Lower lobe of right lung (tissue), 2 donors: ENCODE measurements at places on chromosomes 2 and 18. TPM values are rescaled to one million over a fixed set of nuclear protein-coding genes. Genes with fewer than 3 reads are reported as not detected.
A peak's percentile ranks its signal among the peaks of the same experiment; 100 is the strongest.

The C2orf92 gene
- 15.1 TPM for total RNA-seq

The DPY30 gene
- 60.4 TPM for total RNA-seq

The NOSTRIN gene
- 45.2 TPM for total RNA-seq

The FKBP7 gene
- 10.5 TPM for total RNA-seq

The BARD1 gene
- total RNA-seq: 18.5 TPM

The RGPD4 gene
- not detected for total RNA-seq

The DPYSL5 gene
- total RNA-seq: not detected

The FEV gene
- total RNA-seq: not detected

The NCKAP5 gene
- 34.6 TPM for total RNA-seq

DNA sequence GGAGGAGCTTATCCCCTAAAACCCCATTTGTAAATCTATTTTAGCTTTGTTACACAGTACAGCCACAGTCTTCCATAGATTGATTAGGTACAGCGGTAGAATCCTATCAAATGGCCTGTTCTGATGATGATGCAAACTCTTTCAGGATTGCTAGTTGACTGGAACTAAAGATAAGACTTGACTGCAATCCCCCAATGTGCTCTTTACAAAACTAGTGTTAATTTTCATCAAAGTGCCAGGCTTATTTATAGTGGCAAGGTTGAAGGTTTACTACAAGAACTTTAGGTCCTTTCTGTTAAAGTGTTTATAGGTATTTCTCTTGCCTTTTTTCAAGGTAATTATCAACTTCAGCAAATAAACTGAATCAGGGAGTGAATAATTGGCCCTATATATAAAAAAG, 9.0 kb upstream of the OTX1 start:
- no peaks in the 10 kb centered on the region for H3K36me3 ChIP-seq
- peaks cover 35% of the 10 kb centered on the region for H3K27me3 ChIP-seq
- DNase-seq: no peak
- H3K4me1 ChIP-seq: no peaks in the 10 kb centered on the region
- H3K27ac ChIP-seq: no peak overlapping the region
- H3K4me3 ChIP-seq: no peak overlapping the region

- H3K4me1 ChIP-seq: peaks cover 4% of the 10 kb centered on the region
- DNase-seq: peak; percentile 46
- H3K4me3 ChIP-seq: peak overlapping the region; percentile 50
- no peaks in the 10 kb centered on the region for H3K36me3 ChIP-seq
- peak overlapping the region; percentile 64 for H3K27ac ChIP-seq
- H3K27me3 ChIP-seq: no peaks in the 10 kb centered on the region
Observed at GRCh38 chr18:24659827-24660720, 199.6 kb downstream of the HRH4 start.

GRCh38 chr2:183536714-183537113, 412.5 kb downstream of the NUP35 start:
- no peaks in the 10 kb centered on the region for H3K27me3 ChIP-seq
- H3K27ac ChIP-seq: no peak overlapping the region
- no peaks in the 10 kb centered on the region for H3K4me1 ChIP-seq
- no peak overlapping the region for H3K4me3 ChIP-seq
- DNase-seq: no peak

DNA sequence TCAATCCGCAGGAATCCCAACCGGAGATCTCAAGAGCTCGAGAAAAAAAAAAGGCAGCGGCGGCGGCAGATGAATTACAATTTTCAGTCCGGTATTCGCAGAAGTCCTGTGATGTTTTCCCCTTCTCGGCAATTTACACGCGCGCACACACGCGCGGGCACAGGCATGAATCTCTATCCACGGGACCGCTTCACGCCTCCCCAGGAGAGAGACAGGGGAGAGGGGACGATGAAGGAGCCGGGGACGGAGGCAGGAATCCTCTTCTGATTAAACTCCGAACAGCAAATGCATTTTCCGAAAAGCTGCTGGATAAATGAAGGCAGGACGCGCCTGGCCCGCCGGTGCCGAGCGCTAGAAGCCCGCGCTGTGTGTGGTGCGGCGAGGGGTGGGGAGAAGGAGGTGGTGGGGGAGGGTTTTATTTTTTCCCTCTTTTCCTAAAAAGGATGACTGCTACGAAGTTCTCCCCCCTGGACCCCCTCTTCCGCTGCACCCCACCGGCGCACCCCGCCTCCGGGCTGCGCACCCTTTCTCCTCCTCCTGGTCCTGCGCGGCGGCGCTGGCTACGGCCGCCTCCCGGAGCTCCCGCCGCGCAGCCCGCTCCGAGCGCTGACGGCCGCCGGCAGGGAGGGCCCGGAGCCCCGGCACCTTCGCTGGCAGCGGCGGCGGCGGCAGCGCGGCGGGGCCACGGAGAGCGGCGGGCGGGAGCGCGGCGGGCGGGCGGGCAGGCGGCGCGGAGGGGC, at the start of gene BCL2:
TSS of gene BCL2 (minus strand) at position 387 of the 740 bp plus-strand sequence.
- no peaks in the 10 kb centered on the region for H3K27me3 ChIP-seq
- DNase-seq: peak; percentile 52
- peak within 1 kb of the TSS; percentile 51 for H3K27ac ChIP-seq
- H3K4me1 ChIP-seq: peaks cover 20% of the 10 kb centered on the region
- H3K4me3 ChIP-seq: peak within 1 kb of the TSS; percentile 73

- no peak overlapping the region for H3K4me3 ChIP-seq
- H3K27me3 ChIP-seq: no peaks in the 10 kb centered on the region
- no peaks in the 10 kb centered on the region for H3K4me1 ChIP-seq
- H3K27ac ChIP-seq: no peak overlapping the region
- no peaks in the 10 kb centered on the region for H3K36me3 ChIP-seq
Observed at GRCh38 chr2:233236820-233237589, 14.5 kb upstream of the ATG16L1 start.

- no peaks in the 10 kb centered on the region for H3K27me3 ChIP-seq
- peak overlapping the region; percentile 89 for H3K27ac ChIP-seq
- peaks cover 31% of the 10 kb centered on the region for H3K36me3 ChIP-seq
Observed at GRCh38 chr2:55519938-55520885, 694 bp downstream of the CFAP36 start.

DNA sequence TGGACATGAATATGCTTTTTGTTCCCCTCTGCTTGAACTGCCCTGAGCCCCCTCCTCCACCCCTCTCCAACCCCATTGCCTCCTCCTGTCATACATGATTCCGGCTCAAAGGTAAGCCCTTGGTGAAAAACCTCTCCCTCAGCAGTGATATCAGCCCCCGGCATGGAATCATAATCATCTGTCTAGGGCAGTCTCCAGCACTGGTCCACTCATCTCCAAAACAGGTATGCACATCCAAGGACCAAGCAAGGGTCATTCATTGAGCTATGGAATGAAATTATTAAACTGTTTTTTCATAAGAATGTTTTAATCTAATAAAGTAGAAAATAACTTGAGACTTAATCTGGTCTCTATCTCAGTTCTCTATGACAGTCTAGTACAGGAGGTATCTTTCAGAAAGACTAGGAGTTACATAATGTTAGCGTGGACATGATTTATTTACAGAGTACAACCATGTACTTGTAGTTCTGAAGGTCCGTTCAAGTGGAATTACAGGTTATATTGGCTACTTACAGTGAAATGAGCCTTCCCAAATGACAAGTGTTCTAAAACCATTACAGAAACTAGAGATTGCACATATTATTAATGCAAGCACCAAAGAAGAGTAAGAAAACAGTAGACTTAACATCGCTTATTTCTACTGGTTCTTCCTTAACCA, 75.2 kb downstream of the ACVR1 start:
- DNase-seq: no peak
- no peak overlapping the region for H3K4me3 ChIP-seq
- H3K4me1 ChIP-seq: no peaks in the 10 kb centered on the region
- no peak overlapping the region for H3K27ac ChIP-seq
- no peaks in the 10 kb centered on the region for H3K36me3 ChIP-seq
- no peaks in the 10 kb centered on the region for H3K27me3 ChIP-seq

- H3K4me3 ChIP-seq: peak overlapping the region; percentile 80
- H3K27ac ChIP-seq: peak overlapping the region; percentile 62
- peaks cover 9% of the 10 kb centered on the region for H3K36me3 ChIP-seq
Observed at GRCh38 chr2:128317181-128317898, 1.3 kb downstream of the HS6ST1 start.

- no peaks in the 10 kb centered on the region for H3K27me3 ChIP-seq
- no peaks in the 10 kb centered on the region for H3K36me3 ChIP-seq
- no peaks in the 10 kb centered on the region for H3K4me1 ChIP-seq
- H3K27ac ChIP-seq: no peak overlapping the region
- H3K4me3 ChIP-seq: no peak overlapping the region
Observed at GRCh38 chr18:7196421-7196820, 34.5 kb upstream of the LRRC30 start.

DNA sequence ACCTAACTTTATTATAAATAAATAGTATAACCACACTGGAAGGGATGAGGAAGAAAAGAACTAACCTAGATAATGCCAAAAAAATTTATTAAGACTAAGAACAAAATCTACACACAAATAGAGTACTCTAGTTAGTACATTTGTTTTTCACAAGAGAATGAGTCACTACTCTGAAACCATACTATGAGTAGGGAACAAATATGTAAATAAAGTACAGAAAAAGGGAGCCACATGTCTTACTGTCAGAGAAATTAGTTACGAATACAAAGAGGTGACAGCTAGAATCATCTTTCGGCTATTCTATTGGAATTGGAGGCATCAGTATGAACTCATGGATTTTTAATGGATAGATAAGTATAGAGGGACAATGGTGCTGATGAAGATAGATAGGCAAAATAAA, 150.5 kb downstream of the COPS8 start:
- H3K4me1 ChIP-seq: no peaks in the 10 kb centered on the region
- H3K4me3 ChIP-seq: no peak overlapping the region
- no peaks in the 10 kb centered on the region for H3K27me3 ChIP-seq
- H3K27ac ChIP-seq: no peak overlapping the region
- H3K36me3 ChIP-seq: no peaks in the 10 kb centered on the region
- DNase-seq: no peak

DNA sequence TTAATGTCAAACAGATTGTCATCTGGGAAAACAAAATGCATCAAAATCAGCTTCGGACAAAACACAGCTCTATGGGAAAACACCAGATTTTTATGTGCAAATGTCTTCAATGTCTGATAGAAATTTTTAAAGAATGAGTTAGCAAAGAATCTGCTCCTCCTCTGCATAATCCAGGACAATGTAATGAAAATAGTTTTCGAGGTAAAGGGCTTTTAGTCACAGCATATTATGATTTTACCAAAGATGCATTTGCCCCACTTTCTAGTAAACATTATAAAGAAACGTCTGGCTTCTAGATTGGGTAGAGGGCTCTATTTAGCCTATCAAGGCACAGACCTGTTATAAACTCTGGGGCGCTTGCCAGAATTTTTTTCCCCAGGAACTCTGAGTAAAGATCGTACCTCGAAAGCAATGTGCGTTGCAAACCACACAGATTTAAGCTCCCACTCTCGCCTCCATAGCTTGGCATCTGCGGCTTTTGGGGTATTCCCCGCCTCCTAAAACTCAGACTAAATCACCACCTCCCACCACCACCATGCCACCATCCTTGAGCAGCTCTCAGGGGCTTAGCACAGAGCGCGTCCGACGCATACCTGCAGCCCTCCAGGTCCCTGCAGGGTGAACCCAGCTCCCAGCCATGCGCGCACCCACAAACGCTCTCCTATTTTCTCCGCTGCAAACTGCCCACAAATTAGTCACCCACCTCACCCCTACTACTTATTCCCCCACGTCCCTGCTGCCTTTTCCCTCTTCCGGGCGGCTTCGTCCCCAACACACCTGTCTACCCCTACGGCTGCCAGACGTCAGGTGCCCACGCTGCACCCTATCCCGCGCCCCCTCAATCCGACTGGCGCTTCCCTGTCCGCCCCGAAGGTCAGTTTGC, 829 bp downstream of the ACVR1C start:
- peaks cover 10% of the 10 kb centered on the region for H3K4me1 ChIP-seq
- no peaks in the 10 kb centered on the region for H3K27me3 ChIP-seq
- peak; percentile 41 for DNase-seq
- H3K36me3 ChIP-seq: no peaks in the 10 kb centered on the region
- H3K4me3 ChIP-seq: peak overlapping the region; percentile 61
- peak overlapping the region; percentile 31 for H3K27ac ChIP-seq

GRCh38 chr2:66344087-66344663, 90.8 kb upstream of the MEIS1 start:
- DNase-seq: no peak
- H3K36me3 ChIP-seq: no peaks in the 10 kb centered on the region
- no peaks in the 10 kb centered on the region for H3K27me3 ChIP-seq
- H3K4me3 ChIP-seq: no peak overlapping the region
- no peaks in the 10 kb centered on the region for H3K4me1 ChIP-seq

GRCh38 chr18:53541924-53542323, 682.5 kb downstream of the MBD2 start:
- no peaks in the 10 kb centered on the region for H3K36me3 ChIP-seq
- H3K4me1 ChIP-seq: no peaks in the 10 kb centered on the region
- no peak overlapping the region for H3K4me3 ChIP-seq
- no peak for DNase-seq
- no peak overlapping the region for H3K27ac ChIP-seq
- no peaks in the 10 kb centered on the region for H3K27me3 ChIP-seq

DNA sequence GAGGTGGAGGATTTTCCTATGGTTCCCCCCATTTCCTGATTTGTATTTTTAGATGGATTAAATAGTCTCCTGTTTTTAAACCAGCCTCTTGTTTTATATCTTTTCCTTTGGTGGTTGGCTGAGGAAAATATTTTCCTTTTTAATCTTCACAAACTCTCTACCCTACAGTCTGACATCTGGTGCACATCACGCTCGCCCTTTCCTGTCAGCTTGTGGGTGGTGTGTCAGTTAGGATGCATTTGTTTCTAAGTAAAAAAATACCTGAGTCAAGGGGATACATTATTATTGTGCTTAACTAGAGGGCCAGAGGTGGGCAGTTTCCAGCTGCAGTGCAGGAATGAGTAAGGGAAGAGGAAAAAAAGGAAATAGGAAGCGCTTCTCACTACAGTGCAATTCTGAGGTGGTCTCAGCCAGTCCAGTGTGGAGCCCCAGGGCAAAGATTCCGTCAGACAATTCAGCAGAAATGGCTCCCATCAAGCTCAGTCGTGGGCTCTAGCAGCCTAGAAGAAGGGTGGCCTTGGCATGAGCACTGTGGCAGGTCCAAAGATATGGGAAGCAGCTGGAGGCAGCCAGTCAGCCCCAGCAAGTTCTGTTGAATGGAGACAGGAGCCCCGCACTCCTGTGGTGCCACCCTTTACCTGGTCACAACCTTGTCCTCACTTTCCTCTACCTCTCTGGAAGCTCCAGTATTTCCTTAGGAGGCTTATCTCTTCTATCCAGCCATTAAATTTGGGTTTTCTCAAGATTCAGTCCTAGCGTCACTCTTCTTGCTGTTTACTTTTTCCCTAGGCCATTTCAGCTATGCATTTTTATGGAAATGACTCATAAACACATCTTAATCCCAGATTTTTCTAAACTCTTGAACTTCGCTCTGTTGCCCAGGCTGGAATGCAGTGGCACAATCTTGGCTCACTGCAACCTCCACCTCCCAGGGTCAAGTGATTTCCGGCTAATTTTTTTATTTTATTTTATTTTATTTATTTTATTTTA, 18.5 kb downstream of the SFTPB start:
- H3K4me3 ChIP-seq: no peak overlapping the region
- no peak for DNase-seq

DNA sequence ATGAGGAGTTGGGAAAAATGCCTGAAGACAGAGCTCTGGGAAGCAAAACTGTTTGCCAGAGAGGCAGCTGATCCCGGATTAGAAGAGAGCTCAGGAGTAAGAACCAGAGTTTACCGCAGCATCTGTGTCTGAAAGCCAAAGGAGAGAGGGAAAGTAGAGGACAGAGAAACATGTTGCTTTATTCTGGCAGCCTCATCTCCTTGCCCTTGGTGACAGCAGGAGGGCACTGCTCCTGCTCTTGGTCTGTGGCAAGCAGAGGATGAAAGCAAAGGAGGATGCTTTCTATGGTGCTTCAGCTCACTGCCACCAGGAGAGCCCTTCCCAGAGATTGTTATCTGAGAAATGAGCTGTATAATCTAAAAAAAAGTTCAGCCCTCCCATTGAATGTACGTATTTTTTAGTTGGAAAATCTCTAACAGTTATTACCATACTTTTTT, 7.7 kb downstream of the SLC1A4 start:
- peaks cover 8% of the 10 kb centered on the region for H3K4me1 ChIP-seq
- no peak overlapping the region for H3K27ac ChIP-seq
- no peak overlapping the region for H3K4me3 ChIP-seq
- no peaks in the 10 kb centered on the region for H3K36me3 ChIP-seq
- H3K27me3 ChIP-seq: no peaks in the 10 kb centered on the region
